ENCODE measurements at places on chromosomes 7 and 10. TPM values are rescaled to one million over a fixed set of nuclear protein-coding genes. Genes with fewer than 3 reads are reported as not detected.

DNA sequence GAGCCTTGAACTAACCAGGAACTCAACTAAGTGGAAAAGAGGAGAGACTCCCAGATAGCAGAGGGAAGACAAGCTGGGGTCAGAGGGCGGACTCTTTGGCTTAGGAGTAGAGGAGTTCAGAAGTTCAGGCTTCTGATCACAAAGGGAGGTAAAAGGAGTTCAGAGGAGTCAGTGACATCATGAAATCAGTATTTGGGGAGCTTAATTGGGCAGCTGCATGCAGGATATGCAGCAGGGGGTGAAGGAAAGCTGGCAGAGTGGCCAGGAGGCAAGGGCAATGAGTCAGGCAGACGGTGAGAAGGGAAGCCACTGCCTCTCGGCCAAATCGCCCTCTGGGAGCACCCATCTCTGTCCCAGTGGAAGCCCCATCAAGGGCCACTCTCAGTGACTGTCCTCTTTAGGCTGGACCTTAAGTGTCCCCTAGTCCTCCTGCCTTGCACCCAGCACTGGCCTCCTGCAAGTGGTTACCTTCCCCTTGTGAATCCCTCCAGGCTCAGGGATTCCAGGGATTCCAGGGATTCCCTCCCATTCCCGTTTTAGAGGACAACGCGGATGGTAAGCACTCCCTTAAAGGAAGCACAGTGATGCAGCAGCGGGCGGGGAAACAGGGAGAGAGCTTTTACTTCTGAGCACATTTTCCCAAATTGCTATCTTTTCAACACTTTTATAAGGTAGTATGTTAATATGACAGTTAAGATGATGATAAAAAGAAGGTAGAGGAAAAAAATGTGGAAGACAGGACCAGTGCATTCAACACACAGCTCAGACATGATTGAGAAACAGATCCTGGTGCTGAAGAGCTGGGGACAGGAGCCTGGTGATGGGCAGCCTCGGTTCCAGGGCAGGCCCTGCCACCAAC, 72.6 kb downstream of the KCNMA1 start:
- no peak for DNase-seq

- DNase-seq = no peak
These were observed 139.2 kb downstream of the CHCHD3 start for GRCh38 chr7:132942701-132943100.

- DNase-seq = no peak
These were observed 241.5 kb downstream of the PCDH15 start for GRCh38 chr10:54559498-54559897.

GRCh38 chr10:95476469-95477174, 84.5 kb downstream of the SORBS1 start:
- no peak for DNase-seq

DNA sequence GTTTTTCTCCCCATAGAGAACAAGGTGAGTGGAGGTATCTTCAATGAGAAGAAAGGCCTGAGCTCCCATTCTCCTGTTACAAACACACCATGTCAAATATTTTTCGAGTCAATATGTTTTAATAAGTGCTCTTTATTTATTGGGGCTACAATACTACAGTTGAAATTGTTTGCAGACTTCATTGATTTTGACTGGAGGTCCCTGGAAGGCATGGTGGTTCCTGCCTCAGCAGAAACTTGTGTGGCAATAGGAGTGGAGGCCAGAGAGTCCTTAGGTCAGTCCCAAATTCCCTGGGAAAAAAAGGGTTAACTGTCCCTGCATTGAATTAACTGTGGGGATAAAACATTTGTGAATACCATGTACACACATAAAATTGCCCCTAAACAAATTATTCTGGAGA, 22.7 kb downstream of the KLF6 start:
- DNase-seq = no peak

GRCh38 chr7:96737545-96738050, 28.0 kb upstream of the SEM1 start:
- no peak for DNase-seq

GRCh38 chr10:70563230-70563629, 39.3 kb downstream of the PRF1 start:
- DNase-seq = no peak

DNA sequence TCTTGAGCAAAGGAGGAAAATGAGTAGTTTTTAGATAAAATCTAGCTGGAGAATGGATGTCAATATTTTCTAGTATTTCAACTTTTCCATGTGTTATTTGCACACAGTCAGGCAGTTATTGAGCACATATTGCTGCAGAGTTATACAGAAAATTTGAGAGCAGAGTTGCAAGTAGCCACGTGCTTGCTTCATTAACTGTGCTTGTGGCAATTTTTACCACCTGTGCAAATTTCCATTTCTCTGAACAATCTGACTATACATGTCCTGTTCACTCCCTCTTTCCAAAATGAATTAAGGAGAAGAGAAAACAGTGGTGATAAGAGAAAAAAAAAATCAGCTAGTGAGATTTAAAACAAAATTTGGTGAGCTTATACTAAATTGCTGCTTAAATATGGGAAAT, 178.5 kb downstream of the TAX1BP1 start:
- DNase-seq = no peak

The OR2A7 gene
- 6.5 TPM for total RNA-seq

The ETV1 gene
- total RNA-seq = 0.55 TPM

The SPDYE16 gene
- 0.91 TPM for total RNA-seq

The CALML3 gene
- total RNA-seq = not detected

The KCNMA1 gene
- 0.27 TPM for total RNA-seq
